Neural crest cell (in vitro differentiated cells): ENCODE measurements at places on chromosomes 4 and X.

DNA sequence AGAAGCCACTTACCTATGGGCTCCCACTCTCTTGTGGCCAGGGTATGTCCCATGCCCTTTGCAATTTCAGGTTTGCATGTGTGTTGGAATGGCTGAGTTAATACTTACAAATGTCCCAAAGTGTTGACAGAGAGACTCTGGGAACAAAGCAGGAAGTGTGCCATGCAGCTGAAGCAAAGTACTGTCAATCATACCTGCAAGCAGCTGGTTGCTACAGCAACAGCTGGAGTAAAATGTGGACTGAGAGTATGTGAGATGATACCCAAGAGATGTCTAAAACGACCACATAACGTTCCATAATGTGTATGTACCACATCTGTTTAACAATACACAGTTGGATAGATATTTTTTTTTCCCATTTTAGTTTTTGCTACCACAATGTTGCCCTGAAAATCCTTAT lies 82.8 kb upstream of the CAMK2D start:
- no peak for DNase-seq

GRCh38 chr4:184897895-184898294 lies 72.1 kb upstream of the ACSL1 start:
- no peak for DNase-seq

- DNase-seq, result no peak
These were observed 17.0 kb downstream of the PAQR3 start for GRCh38 chr4:78922207-78922606.

GRCh38 chr4:148779771-148780170 lies 337.6 kb upstream of the NR3C2 start:
- no peak for DNase-seq

DNA sequence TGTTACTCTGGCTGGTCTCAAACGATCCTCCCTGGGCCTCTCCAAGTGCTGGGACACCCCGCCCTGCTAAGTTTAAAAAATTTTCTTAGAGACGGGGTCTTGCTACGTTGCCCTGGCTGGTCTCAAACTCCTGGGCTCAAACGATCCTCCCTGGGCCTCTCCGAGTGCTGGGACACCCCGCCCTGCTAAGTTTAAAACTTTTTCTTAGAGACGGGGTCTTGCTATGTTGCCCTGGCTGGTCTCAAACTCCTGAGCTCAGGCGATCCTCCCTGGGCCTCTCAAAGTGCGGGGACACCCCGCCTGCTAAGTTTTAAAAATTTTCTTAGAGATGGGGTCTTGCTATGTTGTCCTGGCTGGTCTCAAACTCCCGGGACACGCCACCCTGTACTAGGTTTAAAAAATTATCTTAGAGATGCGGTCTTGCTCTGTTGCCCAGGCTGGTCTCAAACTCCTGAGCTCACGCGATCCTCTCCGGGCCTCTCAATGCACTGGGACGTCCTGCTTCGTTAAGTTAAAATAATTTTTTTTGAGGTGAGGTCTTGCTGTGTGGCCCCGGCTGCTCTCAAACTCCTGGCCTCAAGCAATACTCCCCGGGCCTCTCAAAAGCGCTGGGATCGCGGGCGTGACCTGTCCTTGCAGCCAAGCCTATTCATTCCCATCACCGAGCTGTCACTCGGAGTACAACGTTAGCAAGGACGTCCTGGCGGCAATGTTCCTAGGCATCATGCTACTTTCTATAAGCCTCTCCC lies 1.1 kb downstream of the SLC25A6 start:
- DNase-seq, result no peak

DNA sequence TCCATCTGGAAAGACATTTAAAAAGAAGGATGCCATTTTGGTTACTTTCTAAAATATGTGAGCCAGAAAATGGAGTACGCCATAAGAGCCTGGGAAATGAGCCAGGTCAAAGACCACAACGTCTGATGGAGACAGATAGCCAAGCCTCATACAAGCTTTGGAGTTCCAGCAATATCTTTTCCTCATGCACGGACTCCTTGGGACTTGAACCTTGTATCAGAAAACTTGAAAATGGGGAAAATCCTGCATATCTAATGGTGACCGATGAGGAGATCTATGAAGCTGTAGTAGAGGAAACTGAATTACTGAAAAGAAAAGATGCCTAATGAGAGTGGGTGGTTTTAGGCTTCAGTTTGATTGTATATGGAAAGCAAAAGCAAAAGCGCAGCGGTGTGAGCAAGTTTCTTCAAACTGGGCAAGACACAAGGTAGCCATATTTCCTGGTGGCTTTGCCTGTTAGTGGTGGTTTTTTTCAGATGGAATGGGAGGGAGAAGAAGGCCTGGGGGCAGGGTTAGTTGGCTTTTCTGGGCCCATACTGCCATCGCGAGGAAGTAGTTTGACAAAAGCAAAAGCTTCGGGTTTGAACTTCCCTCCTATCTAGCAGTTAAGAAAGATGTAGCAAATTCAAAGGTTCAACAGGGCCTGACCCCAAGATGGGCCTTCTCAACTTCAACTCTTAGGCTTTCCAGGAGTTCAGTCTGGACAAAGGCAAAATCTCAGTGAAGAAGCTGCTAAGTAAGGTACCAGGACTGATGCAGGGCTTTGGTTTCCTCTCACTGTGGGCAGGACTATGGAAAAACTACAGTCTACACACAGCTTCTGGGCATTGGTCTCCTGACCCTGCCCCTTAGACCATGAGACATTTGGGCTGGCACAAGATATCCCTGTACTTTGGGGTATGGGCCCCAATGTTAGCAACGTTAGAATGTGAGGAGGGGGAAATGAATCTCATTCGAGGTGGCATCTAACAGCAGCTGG lies 210.0 kb upstream of the STK26 start:
- no peak for DNase-seq

- DNase-seq, result no peak
These were observed 831.5 kb downstream of the STIM2 start for GRCh38 chr4:27692158-27692557.

- peak; percentile 8 for DNase-seq
These were observed 4.0 kb upstream of the NEUROG2 start for GRCh38 chr4:112519689-112520597.

DNA sequence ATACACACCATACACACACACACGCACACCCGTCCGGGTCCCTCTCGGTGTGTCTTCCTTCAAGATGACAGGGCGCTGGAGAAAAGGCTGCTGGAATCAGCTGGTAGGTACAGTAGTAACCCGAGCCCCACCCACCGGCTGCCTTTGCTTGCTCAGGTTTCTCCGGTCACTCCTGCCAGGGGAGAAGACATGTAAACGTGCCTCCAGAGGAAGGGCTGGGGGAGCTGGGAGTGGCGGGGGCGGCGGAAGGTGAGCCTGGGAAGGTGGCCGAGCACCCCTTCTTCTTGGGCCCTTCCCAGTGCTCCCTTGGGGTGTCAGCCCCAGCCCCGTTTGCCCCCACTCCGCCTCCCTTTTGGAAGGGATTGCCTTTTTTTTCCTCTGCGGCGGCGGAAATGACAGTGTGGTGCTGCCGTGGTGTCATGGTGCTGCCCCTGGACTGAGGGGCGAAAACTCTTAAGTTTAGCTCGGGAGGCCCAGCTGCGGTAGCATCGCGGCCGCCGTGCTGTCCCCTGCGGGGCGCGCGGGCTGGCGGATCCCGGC lies at the start of gene MID2:
Gene MID2 (plus strand): TSS at position 169 of the 540 bp plus-strand sequence. CDS start 561 bp downstream, outside the sequence.
- DNase-seq, result peak; percentile 8

GRCh38 chrX:1502241-1502640 lies 34.7 kb downstream of the P2RY8 start:
- DNase-seq, result no peak

GRCh38 chr4:11632025-11632424 lies 203.3 kb upstream of the HS3ST1 start:
- no peak for DNase-seq

- no peak for DNase-seq
These were observed 506.1 kb downstream of the IL15 start for GRCh38 chr4:142142366-142143054.
